ENCODE measurements at places on chromosomes 1 and 21. TPM values are rescaled to one million over a fixed set of nuclear protein-coding genes. Genes with fewer than 3 reads are reported as not detected.

VCAM1 gene
- total RNA-seq, result 3.8 TPM

DNA sequence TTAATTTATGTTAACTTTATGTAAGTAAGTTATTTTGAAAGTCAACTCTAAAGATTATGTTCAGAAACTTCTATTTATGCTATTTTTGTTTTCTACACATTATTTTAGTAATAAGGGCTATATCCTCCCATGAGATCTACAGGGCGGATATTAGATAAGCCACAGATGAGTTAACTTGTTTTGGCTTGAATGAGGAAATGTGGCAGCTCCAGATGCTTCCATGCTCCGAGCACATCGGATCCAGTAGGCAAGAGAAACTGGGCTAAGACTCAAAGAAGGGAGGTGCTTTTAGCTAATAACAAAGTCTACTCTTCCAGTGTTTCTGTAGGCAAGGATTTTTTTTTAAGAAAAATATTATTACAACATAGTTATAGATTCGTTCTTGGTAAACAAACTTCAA, 20.0 kb upstream of the LAMC1 start:
- DNase-seq, result no peak
- no peaks in the 10 kb centered on the region for H3K27me3 ChIP-seq
- H3K4me3 ChIP-seq, result no peak overlapping the region
- no peaks in the 10 kb centered on the region for H3K36me3 ChIP-seq
- no peaks in the 10 kb centered on the region for H3K4me1 ChIP-seq

DNA sequence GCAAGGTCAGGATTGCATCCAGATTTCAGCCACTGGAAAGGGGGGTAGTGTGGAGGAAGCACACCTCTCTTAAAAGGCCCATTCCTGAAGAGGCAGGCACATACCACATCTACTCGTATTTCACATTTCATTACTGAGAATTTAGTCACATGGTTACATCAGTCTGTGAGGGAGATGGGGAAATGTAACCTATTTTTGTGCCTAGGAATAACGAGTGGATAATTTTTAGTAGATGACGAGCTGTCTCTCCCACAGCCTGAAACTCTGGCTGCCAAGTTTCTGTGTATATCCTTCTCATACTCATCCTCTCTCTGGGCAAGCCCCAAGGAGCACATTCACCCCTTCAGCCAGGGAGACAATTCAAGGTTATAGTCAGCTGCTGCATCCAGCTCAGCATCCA, 10.3 kb upstream of the C21orf91 start:
- H3K27me3 ChIP-seq, result no peaks in the 10 kb centered on the region
- H3K4me1 ChIP-seq, result no peaks in the 10 kb centered on the region
- H3K36me3 ChIP-seq, result no peaks in the 10 kb centered on the region
- no peak overlapping the region for H3K27ac ChIP-seq

DNA sequence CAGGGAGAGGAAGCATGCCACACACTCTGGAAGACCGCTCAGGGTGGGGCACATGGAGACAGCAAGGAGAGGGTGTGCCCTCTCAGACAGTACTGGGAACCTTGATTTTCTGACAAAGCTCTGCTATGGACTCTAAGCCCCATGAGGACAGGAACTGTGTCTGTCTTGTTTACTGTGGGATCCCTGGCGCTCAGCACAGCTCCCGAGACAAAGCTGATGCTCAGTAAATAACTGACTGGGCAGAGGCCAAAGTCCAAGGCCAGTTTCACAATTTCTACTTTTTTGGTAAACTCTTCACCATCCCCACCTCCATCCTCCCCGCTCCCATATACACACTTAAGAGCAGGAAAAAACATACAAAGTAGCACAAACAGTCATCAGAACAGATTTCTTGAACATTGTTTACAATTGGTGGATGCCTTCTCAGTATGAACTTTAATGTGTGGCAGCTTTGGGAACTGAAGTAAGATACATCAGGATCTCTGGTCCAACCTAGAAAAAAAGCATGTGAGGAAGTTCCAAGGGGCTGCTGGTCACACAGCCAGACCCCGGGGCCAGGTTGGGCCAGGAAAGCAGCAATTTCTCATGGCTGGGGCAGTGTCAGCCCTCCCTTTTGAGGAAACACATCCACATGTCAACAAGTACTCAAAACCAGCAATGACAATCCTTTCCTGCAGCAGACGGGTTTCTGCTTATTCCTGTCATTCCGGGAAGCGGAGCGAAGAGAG, 5.6 kb upstream of the AHCYL1 start:
- peaks cover 10% of the 10 kb centered on the region for H3K4me1 ChIP-seq
- H3K27ac ChIP-seq, result peak overlapping the region; percentile 11
- no peaks in the 10 kb centered on the region for H3K27me3 ChIP-seq
- no peak for DNase-seq

DNA sequence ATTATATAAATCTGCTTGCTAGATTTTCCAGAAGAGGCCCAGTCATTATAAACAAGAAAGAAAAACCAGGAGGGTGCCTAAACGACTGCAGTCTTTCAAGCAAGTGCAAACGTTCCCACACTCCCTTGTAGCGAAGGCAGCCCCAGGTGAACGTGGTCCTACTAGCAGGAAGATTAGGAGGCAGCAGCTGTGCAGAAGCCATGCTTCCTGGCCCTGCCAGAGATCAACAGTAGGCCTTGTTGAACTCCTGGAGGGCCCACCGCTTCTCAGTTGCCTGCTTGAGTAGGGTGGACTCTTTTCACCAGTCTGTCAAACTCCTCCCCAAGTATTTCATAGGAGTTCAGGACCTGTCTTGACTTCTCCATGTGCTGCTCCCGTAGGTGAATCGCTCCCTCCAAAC, 163.0 kb upstream of the GORAB start:
- no peak overlapping the region for H3K4me3 ChIP-seq
- DNase-seq, result no peak
- H3K4me1 ChIP-seq, result no peaks in the 10 kb centered on the region
- no peak overlapping the region for H3K27ac ChIP-seq
- no peaks in the 10 kb centered on the region for H3K36me3 ChIP-seq

- H3K4me1 ChIP-seq, result no peaks in the 10 kb centered on the region
- no peak overlapping the region for H3K4me3 ChIP-seq
- H3K27ac ChIP-seq, result no peak overlapping the region
- no peak for DNase-seq
Measured at GRCh38 chr1:230730977-230731376, 16.2 kb upstream of the CAPN9 start.

DNA sequence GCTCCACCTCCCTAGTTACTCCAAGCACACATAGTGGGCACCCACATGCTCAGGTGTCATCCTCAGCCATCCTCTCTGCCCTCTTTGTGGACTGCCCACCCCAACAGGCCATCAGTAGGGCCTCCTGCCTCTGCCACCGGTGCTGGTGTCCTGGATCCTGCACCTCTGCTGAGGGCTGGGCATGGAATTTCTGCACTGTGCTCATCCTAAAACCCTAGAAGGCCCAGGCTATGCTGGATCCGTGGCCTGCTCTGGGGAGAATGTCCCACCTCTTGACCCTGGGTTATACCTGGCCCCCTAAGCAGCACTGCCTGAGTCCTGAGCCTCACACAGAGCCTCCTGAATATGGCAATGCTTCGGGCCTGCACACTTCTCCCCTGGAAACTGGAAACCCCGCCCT, 318.3 kb downstream of the MATN1 start:
- no peak overlapping the region for H3K27ac ChIP-seq
- no peaks in the 10 kb centered on the region for H3K4me1 ChIP-seq
- H3K4me3 ChIP-seq, result no peak overlapping the region
- no peaks in the 10 kb centered on the region for H3K36me3 ChIP-seq

- H3K36me3 ChIP-seq, result no peaks in the 10 kb centered on the region
- no peaks in the 10 kb centered on the region for H3K27me3 ChIP-seq
- no peaks in the 10 kb centered on the region for H3K4me1 ChIP-seq
Measured at GRCh38 chr1:208741296-208741695, 497.1 kb upstream of the PLXNA2 start.

DNA sequence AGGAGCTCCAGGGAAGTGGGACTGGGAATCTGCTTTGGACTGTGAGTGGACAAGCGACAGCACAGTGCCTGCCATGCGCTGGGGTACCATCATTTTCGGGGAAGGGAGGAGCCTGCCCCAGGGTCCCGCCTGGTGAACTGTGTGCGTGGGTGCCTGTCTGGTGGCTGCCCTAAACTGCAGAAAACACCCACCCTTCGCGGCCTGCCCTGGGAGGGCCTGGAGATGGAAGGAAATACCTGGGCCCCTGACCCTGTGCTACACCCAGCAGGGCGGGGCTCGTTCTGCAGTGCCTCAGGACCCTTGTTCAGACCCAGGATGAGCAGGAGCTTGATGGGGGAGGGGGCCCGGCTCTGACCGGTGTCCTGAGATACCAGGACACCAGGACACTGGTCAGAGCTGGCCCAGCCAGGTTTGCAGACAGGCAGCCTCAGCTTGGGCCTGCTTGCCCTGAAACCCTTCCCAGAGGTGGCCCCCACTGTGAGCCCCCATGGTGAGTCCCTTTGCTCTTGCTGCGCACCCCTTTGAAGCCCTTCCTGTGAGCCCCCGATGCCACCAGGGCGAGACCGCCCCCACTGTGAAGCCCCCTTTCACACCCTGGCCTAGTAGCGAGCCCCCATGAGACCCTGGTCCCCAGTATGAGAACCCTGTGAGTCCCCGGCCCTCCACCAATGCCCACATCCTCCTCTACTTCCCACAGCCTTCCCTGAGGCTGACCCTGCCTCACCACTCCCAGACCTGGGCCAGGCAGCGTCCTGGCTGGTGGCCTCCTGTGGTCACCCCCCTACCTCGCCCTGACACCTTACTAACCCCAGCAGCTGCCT, 2.6 kb downstream of the GJC2 start:
- no peaks in the 10 kb centered on the region for H3K36me3 ChIP-seq
- no peak for DNase-seq
- no peaks in the 10 kb centered on the region for H3K27me3 ChIP-seq
- no peak overlapping the region for H3K27ac ChIP-seq
- no peak overlapping the region for H3K4me3 ChIP-seq

MATN1 gene
- not detected for total RNA-seq

DNA sequence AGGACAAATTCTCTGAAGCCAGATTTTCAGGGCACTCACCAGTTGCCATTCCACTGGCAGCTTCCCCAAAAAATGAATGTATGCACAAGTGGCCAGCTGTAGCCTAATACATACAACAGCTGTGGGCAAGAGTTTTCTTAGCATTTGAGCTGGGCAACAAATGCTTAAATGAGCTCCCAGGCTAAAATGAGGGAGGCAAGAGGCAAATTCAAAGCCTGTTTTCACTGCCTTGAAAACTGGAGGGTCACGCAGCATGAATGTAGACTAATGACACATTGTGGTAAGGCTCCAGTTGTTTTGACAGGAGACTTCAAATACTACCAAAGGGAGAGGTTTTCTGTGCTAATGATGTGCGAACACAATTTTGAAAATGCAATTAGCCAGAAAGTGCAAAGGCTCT, 88.2 kb downstream of the TIAM1 start:
- H3K4me3 ChIP-seq, result no peak overlapping the region
- H3K27me3 ChIP-seq, result no peaks in the 10 kb centered on the region
- no peak overlapping the region for H3K27ac ChIP-seq
- DNase-seq, result no peak
- no peaks in the 10 kb centered on the region for H3K4me1 ChIP-seq
- no peaks in the 10 kb centered on the region for H3K36me3 ChIP-seq

RCSD1 gene
- total RNA-seq, result 4.5 TPM

- H3K27me3 ChIP-seq, result no peaks in the 10 kb centered on the region
- H3K4me3 ChIP-seq, result no peak overlapping the region
- no peak for DNase-seq
- no peak overlapping the region for H3K27ac ChIP-seq
Measured at GRCh38 chr1:235945775-235946570, 79.3 kb upstream of the LYST start.

TMIGD3 gene
- total RNA-seq, result 2.9 TPM

DNA sequence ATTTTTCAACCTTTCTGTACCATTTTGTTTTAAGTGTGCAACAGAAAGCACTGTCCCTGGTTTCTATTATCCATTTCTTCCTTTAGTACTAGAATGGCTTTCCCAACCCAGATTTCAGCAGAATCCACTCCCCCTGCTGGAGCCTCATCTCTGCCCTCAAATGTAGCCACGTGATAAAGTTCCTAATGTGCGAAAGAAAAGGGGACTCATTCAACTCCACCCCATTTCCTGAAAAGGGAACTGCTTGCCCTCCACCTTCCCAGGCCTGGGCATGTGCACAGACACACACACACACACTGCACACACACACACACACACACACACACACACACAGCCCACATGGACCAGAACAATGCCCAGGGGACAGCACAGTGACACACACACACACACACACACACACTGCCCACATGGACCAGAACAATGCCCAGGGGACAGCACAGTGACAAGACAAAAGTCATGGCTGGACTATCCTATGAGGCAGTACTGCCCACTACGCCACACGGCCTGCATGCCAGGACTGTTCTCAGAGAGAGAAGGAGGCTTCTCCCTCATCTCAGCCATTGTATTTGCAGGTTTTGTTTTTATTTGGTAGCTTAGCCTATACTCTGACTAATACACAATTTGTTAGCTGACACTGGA, 33.2 kb downstream of the PACC1 start:
- H3K4me3 ChIP-seq, result no peak overlapping the region
- peaks cover 77% of the 10 kb centered on the region for H3K36me3 ChIP-seq
- H3K27me3 ChIP-seq, result no peaks in the 10 kb centered on the region

- H3K4me3 ChIP-seq, result no peak overlapping the region
- H3K27ac ChIP-seq, result no peak overlapping the region
- no peaks in the 10 kb centered on the region for H3K36me3 ChIP-seq
Measured at GRCh38 chr1:221637641-221638041, 104.2 kb downstream of the DUSP10 start.

DNA sequence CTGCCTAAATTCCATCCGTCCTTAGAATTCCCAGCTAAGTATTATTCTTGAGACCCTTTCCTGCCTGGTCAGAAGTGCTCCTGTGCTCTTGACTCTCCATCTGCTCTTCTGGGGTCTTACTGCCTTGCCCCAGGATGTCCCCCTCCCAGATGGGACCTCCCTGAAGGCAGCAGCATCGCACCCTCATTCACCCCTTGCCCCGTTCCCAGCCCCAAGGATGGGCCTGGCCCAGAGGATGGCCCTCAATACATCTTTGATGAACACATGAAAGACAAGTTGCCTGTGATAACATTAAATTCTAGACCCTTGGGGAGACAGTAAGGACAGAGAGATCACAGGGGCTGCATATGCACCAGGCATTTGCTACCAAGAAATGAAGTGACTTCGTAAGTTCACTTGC, 167.2 kb downstream of the TRABD2B start:
- H3K27ac ChIP-seq, result no peak overlapping the region
- H3K27me3 ChIP-seq, result no peaks in the 10 kb centered on the region
- no peak for DNase-seq
- H3K36me3 ChIP-seq, result no peaks in the 10 kb centered on the region

- H3K4me1 ChIP-seq, result no peaks in the 10 kb centered on the region
- H3K4me3 ChIP-seq, result no peak overlapping the region
- DNase-seq, result no peak
- no peaks in the 10 kb centered on the region for H3K27me3 ChIP-seq
Measured at GRCh38 chr1:203726417-203726867, 38.5 kb upstream of the LAX1 start.

ELF3 gene
- 146 TPM for total RNA-seq

KHDRBS1 gene
- total RNA-seq, result 72.4 TPM

- H3K4me1 ChIP-seq, result peaks cover 34% of the 10 kb centered on the region
- H3K4me3 ChIP-seq, result no peak overlapping the region
- peaks cover 5% of the 10 kb centered on the region for H3K36me3 ChIP-seq
- peak overlapping the region; percentile 91 for H3K27ac ChIP-seq
- H3K27me3 ChIP-seq, result no peaks in the 10 kb centered on the region
Measured at GRCh38 chr1:226722901-226723656, 16.0 kb downstream of the ITPKB start.

NBPF10 gene
- total RNA-seq, result 1.1 TPM

GRCh38 chr1:6775261-6776043, 9.8 kb upstream of the CAMTA1 start:
- no peak overlapping the region for H3K4me3 ChIP-seq
- H3K27ac ChIP-seq, result no peak overlapping the region
- H3K27me3 ChIP-seq, result no peaks in the 10 kb centered on the region
- no peaks in the 10 kb centered on the region for H3K4me1 ChIP-seq
- DNase-seq, result no peak

Data from esophagus squamous epithelium (tissue), 5 donors.